ENCODE measurements at places on chromosomes 6 and 20. TPM values are rescaled to one million over a fixed set of nuclear protein-coding genes. Genes with fewer than 3 reads are reported as not detected.

DNA sequence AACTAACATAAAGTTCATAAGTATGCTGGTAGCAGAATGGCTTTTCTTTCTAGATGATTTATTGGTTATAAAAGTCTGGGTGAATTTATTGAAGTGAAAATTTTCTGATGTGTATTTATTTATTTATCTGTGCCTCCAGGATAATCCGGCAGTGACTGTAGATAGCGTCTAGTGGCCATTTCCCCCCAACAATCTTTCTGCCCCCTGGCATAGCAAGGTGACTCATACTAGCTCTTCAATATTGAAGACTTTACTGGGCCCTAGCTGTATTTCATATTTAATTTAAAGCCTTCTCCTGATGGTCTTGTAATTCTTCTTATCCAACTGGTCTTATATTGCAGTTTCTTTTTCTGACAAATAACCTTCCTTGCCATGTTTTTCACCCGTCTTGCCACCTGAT lies 154.1 kb upstream of the SGK1 start:
- DNase-seq, result no peak

The SUMO4 gene
- total RNA-seq, result 0.25 TPM

- DNase-seq, result no peak
Measured at GRCh38 chr6:84549917-84550316, 214.5 kb downstream of the TBX18 start.

GRCh38 chr6:155400654-155400965 lies 55.0 kb downstream of the NOX3 start:
- DNase-seq, result no peak

DNA sequence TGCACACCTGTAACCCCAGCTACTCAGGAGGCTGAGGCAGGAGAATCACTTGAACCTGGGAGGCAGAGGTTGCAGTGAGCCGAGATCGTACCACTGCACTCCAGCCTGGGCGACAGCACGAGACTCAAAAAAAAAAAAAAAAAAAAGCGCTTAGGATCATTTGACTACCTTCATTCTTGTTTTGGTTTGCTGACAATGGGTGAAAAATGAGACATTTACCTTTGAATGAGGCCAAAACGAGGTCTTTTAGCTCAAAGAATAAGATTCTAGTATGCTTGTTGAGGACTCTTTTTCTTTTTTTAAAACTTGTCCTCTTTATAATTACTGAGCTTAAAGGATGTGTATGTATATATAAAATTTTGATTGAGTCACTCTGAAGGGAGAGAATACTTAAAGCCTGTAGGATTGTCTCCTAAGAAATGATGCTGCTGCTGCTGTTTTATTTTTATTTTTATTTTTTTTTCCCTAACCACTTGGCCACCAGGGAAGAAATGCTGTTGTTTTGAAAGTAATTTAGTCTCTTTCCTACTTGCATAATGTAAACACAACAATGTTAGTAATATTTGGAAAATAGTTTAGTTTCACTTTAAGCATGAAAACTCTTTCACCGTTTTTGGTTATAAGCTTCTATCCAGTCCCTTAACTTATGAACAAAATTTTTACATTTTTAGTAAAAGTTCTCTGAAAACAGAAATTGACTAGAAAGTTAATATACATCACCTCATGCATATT lies 7.9 kb downstream of the UBR2 start:
- DNase-seq, result peak; percentile 25

DNA sequence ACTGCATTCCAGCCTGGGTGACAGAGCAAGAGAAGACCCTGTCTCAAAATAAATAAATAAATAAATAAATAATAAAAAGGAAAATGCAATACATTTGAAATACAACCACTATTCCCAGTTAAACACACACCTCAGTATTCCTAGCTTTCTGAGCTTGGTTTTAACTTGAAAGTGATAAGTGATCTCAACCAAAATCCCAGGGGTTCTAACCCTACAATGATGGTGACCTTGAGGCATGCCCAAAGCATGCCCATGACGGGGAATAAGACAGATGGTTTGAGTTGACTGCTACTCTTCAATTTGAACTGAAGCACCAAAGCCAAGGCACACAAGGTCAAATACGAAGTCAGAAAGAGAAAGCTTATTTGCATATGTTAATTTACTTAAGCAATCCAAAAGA lies 96.9 kb downstream of the ZFP64 start:
- DNase-seq, result no peak

DNA sequence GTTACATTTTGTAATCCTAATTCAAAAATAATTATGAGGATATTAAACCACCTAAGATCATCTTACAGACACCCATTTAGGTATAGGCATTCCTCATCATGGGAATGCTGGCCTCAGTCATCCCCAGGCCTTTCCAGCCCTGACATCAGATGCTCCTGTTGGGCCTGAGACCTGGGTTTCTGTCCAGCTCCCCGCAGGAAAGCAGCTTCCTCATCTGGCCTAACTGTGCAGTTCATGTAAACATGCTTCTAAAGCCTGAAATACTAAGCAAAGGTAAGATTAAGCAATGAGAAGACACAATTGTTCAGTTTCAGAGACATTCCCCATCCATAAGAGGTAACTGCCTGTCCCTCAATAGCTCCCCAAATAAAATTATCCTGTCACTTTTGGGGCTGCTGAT lies 19.0 kb downstream of the ETV7 start:
- DNase-seq, result no peak

DNA sequence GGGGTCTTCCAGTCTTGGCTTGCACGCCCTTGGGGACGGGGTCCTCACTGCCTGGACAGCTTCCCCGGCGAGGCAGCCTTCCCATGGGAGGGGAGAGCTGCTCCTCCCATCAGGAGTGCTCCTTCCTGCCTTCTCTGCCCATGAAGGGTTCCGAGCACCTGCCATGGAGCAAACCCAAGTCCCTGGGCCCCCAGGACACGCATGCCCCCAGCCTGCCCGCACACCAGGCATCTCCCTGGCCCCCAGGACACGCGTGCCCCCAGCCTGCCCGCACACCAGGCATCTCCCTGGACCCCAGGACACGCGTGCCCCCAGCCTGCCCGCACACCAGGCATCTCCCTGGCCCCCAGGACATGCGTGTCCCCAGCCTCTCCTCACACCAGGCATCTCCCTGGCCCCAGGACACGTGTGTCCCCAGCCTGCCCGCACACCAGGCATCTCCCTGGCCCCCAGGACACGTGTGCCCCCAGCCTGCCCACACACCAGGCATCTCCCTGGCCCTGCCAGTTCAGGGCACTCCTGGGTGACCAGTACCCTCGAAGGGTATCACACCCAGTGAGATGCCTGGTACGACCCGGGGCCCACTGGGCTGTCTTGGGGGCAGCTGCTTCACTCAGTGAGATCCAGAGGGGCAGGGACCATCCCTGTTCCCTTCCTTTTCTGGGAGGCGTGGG lies 21.7 kb downstream of the COL20A1 start:
- DNase-seq, result no peak

All from SJSA1 (cell line).